ENCODE measurements at places on chromosomes 3 and 15. TPM values are rescaled to one million over a fixed set of nuclear protein-coding genes. Genes with fewer than 3 reads are reported as not detected.

CYP19A1 gene
- 1.0 TPM for total RNA-seq

- no peaks in the 10 kb centered on the region for H3K27me3 ChIP-seq
- no peak overlapping the region for H3K4me3 ChIP-seq
- H3K4me1 ChIP-seq = no peaks in the 10 kb centered on the region
- DNase-seq = no peak
- H3K36me3 ChIP-seq = no peaks in the 10 kb centered on the region
These were observed 70.3 kb upstream of the SOX14 start for GRCh38 chr3:137693791-137694190.

DNA sequence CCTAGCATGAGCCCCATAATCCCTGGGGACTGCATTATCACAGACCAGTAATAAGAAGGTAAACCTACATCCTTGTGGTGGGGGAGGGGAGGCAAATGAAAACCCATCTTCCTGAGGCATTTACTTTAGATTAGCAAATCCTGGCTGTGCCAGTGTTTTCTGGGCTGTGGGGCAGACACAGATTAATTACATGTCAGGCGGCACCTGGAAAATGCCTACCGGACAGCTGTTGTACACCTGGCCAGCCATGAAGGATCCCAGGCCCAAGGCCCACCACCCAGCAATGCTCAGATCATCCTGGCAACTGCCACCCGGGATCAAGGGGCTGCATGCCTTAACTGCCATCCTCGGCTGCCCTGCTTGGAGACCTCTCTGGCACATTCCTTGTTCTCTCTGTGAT, 59.1 kb upstream of the RASA2 start:
- no peak overlapping the region for H3K4me3 ChIP-seq
- H3K36me3 ChIP-seq = peaks cover 22% of the 10 kb centered on the region
- H3K27me3 ChIP-seq = no peaks in the 10 kb centered on the region
- peak overlapping the region; percentile 21 for H3K27ac ChIP-seq
- H3K4me1 ChIP-seq = peaks cover 30% of the 10 kb centered on the region

GRCh38 chr3:134161898-134162615, 88.6 kb downstream of the RYK start:
- H3K27ac ChIP-seq = no peak overlapping the region
- peaks cover 2% of the 10 kb centered on the region for H3K36me3 ChIP-seq
- no peak for DNase-seq
- H3K4me3 ChIP-seq = no peak overlapping the region
- no peaks in the 10 kb centered on the region for H3K27me3 ChIP-seq

- H3K27me3 ChIP-seq = no peaks in the 10 kb centered on the region
- no peaks in the 10 kb centered on the region for H3K4me1 ChIP-seq
- no peak for DNase-seq
- H3K4me3 ChIP-seq = no peak overlapping the region
- H3K27ac ChIP-seq = no peak overlapping the region
- H3K36me3 ChIP-seq = no peaks in the 10 kb centered on the region
These were observed 985.4 kb downstream of the PLOD2 start for GRCh38 chr3:145175626-145176025.

DNA sequence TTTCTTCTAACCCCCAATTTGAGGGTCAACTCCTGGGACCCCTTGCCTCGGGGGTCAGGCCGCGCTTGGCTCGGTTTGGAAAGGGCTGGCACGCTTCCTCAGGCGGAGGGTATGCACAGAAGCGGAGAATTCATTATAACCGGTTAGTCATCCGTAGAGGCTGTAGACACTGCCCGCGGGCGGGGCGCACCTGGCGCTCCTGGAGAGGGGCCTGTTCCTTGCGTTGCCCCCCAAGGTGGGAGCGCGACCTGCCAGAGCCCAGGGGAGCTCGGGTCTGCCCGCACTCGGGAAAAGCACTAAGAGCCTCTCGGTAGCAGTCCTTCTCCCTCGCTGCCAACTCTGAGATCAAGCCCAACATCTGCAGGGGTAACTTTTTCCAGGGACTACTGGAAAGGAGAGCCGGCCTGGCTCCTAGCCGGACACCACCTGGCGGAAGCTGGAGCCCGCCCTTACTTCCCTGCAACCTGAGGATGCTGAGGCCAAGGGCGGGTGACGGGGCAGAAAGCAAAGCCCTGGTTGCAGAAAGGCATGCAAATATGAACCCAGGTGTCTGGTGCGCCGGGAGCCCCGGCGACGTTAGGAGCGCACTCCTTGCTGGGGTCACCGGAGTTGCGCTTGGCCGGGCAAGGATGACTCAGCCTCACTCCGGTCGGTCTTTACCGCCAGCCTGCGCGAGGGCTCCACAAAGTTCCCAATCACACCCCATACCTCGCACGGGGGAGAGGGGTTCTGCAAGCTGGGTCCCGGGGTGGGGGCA, 1.5 kb upstream of the CACNA2D3 start:
- no peak for DNase-seq
- peaks cover 2% of the 10 kb centered on the region for H3K4me1 ChIP-seq
- no peak overlapping the region for H3K27ac ChIP-seq
- peaks cover 53% of the 10 kb centered on the region for H3K27me3 ChIP-seq
- no peak overlapping the region for H3K4me3 ChIP-seq

DNA sequence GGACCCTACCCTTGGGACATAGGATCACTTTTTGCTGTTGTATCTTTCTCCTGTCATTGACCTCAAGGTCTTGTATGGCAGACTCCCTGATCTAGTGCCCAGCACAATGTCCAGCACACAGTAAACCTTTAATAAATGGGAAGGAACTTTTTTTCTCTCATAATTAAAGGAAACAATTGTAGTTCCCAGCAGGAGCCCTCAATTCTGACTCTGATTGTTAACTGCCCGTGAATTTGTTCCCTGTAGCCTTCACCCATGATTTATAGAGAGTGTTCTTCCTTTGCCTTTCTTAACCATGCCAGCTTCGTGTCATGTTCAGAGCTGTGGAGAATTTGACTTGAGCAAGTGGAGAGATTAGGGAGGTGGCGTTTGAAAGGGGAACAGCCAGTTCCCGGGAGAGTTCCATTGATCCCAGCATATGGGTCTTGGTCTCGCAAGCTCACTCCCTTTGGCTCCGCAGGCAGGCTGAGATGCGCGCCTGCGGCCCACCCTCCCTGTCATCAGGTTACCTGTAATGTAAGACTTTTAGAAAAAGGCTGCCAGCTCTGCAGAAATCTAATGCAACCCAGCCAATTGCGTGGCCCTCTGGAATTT, 182.6 kb downstream of the TP63 start:
- DNase-seq = no peak
- no peaks in the 10 kb centered on the region for H3K36me3 ChIP-seq
- no peak overlapping the region for H3K4me3 ChIP-seq
- no peaks in the 10 kb centered on the region for H3K27me3 ChIP-seq

DNA sequence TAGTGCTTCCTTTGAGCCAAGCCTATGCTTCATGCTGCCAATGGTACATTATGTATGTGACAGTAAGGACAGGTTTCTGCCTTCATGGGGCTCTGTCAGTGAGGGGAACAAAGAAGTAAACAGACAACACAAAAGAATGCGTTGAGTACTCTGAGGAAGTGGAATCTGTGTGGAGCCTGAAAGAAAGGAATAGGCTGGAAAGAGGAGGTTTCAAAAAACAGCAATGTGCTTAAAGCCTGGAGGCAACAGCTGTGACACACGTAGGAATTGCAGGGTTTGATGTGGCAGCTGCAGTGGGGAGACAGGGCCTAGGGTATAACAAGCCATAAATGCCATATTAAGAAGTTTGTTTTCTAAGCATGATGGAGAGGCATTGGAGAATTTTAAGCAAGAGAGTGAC, 316.7 kb downstream of the CLSTN2 start:
- H3K4me3 ChIP-seq = no peak overlapping the region
- H3K27me3 ChIP-seq = no peaks in the 10 kb centered on the region
- no peaks in the 10 kb centered on the region for H3K4me1 ChIP-seq
- DNase-seq = no peak
- no peak overlapping the region for H3K27ac ChIP-seq

DNA sequence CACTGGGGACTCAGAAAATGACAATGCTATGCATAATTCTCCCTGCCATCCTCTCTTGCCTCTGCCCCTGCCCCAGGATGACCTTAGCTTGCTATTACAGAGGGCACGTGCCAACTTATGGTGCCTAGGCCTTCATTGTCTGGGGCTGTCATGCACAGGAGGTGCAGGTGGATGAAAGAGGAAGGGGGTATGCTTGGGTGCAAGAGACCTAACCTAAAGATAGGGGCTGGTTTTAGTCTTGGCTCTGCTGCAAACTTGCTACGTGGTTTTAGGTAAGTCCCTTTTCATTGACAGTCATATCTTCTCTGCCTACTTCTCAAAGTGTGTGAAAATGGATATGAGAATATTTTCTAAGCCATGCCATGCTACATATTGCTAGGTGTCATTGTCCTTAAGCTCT, 161.3 kb downstream of the EPHB1 start:
- H3K27me3 ChIP-seq = peaks cover 2% of the 10 kb centered on the region
- no peaks in the 10 kb centered on the region for H3K4me1 ChIP-seq
- H3K4me3 ChIP-seq = no peak overlapping the region
- DNase-seq = no peak
- H3K36me3 ChIP-seq = no peaks in the 10 kb centered on the region

DNA sequence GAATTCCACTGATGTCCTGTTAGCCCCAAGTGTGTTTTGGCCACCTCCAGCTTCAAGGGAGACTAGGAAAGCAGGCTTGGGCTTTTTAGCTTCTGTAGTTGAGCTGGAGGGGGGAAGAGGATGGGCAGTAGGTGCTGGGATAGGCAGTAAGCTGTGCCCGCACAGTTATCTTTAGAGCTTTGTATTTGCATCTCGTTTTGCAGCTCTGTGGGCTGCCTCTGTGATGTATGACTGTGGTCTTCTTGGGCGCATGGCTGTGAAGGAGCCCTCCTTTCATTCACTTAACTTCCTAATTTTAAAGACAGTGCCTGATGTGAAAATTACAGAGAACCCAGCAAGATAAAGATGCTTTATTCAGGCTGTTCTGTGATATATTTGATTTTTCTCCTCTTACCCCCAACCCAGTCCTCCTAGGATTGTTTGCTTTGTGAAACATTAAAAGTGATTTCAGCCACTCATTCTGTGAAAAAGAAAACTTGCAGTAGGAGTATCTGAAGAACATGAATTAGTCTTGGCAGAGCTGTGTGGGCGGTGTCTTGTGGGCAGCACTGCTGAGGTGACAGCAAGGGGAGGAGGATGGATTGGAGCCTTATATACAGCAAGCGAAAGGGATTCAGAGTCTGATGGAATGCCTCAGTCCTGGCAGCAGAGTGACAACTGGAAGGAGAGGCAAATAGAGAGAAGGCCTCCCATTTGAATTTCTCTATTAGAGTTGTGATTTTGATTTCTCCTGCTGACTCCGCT, 74.3 kb downstream of the LARS2 start:
- DNase-seq = no peak
- peaks cover 19% of the 10 kb centered on the region for H3K4me1 ChIP-seq
- H3K36me3 ChIP-seq = peaks cover 39% of the 10 kb centered on the region
- no peak overlapping the region for H3K4me3 ChIP-seq

NEK4 gene
- total RNA-seq = 26.7 TPM

- no peak overlapping the region for H3K4me3 ChIP-seq
- H3K4me1 ChIP-seq = no peaks in the 10 kb centered on the region
- H3K27me3 ChIP-seq = peaks cover 3% of the 10 kb centered on the region
- no peak for DNase-seq
- H3K36me3 ChIP-seq = no peaks in the 10 kb centered on the region
These were observed 176.1 kb downstream of the DOCK3 start for GRCh38 chr3:50850639-50851511.

- H3K36me3 ChIP-seq = no peaks in the 10 kb centered on the region
- no peak for DNase-seq
- no peak overlapping the region for H3K4me3 ChIP-seq
- H3K27ac ChIP-seq = no peak overlapping the region
These were observed 212.5 kb upstream of the COL8A1 start for GRCh38 chr3:99425930-99426329.

GRCh38 chr15:73922186-73923151, 3.8 kb upstream of the LOXL1 start:
- peaks cover 21% of the 10 kb centered on the region for H3K36me3 ChIP-seq
- no peak for DNase-seq

DNA sequence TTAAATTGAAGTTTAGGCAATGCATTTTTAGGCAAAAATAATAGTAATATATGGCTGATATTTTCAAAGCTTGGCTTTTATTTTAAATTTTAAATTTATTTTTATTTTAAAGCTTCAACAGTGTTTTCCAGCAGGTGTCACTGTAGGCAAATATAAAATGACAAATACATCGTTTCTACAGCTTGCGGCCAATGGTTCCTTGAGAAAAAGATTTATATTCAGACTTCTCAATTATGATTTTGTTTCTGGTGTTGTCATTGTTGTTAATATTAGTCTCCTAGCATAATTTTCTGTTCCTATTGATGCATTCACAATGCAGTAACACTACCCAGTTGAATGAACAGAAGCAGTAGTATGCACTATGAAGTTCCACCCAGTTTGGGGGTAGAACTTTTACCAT, 220.7 kb upstream of the DNAJC19 start:
- H3K4me3 ChIP-seq = no peak overlapping the region
- DNase-seq = no peak
- no peaks in the 10 kb centered on the region for H3K36me3 ChIP-seq
- H3K27me3 ChIP-seq = peaks cover 5% of the 10 kb centered on the region

GRCh38 chr3:58051196-58051595, 43.0 kb downstream of the FLNB start:
- DNase-seq = no peak
- H3K27me3 ChIP-seq = no peaks in the 10 kb centered on the region
- peaks cover 10% of the 10 kb centered on the region for H3K4me1 ChIP-seq
- H3K27ac ChIP-seq = no peak overlapping the region
- H3K36me3 ChIP-seq = no peaks in the 10 kb centered on the region

GOLGA8H gene
- not detected for total RNA-seq

- H3K27ac ChIP-seq = no peak overlapping the region
- H3K36me3 ChIP-seq = no peaks in the 10 kb centered on the region
- DNase-seq = peak; percentile 73
- H3K4me1 ChIP-seq = no peaks in the 10 kb centered on the region
- no peak overlapping the region for H3K4me3 ChIP-seq
These were observed 43.1 kb downstream of the DNASE1L3 start for GRCh38 chr3:58167431-58168351.

DNA sequence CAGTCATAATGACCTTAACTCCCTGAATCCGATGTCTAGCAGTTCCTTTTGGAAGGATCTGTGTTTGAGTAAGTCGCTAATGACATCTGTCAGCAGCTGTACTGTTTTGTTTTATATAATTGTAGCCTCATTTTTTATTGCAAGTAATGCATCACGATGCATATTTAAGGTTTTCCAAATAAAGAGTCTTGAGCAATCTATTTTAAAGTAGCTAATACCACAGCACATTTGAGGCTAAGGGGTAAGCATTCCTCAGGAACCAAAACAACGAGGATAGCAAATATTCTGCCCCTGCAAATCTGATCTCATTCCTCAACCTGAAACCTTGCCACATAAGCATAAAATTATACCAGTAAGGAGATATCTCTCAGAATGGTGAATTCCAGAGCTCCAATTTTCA, 98.7 kb downstream of the TBC1D5 start:
- no peak overlapping the region for H3K27ac ChIP-seq
- H3K4me3 ChIP-seq = no peak overlapping the region
- no peaks in the 10 kb centered on the region for H3K36me3 ChIP-seq
- peaks cover 6% of the 10 kb centered on the region for H3K4me1 ChIP-seq
- H3K27me3 ChIP-seq = no peaks in the 10 kb centered on the region
- no peak for DNase-seq

Measured in activated CD8-positive, alpha-beta memory T cell treated with anti-CD3 and anti-CD28 coated beads, Interleukin-2, amount 10 ng/mL, durations not matched to agents 7 days and 5 days (primary cell).